ENCODE measurements at places on chromosomes 4 and X.

- no peak for DNase-seq
These were observed 117.3 kb downstream of the CHM start for GRCh38 chrX:85930099-85930498.

DNA sequence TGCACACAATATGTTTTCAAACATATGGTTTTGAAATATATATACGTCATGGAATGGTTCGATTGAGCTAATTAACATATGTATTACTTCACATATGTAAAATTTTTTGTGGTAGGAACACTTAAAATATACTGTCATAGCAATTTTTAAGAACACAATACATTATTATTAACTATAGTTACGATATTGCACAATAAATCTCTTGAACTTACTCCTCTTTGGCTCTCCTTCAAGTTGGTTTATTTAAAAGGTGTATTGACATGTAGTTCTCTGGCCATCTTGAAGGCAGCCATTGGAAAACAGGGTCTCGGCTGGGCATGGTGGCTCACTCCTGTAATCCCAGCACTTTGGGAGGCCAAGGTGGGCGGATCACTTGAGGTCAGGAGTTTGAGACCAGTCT is 53.8 kb downstream of the CASP3 start:
- no peak for DNase-seq

DNA sequence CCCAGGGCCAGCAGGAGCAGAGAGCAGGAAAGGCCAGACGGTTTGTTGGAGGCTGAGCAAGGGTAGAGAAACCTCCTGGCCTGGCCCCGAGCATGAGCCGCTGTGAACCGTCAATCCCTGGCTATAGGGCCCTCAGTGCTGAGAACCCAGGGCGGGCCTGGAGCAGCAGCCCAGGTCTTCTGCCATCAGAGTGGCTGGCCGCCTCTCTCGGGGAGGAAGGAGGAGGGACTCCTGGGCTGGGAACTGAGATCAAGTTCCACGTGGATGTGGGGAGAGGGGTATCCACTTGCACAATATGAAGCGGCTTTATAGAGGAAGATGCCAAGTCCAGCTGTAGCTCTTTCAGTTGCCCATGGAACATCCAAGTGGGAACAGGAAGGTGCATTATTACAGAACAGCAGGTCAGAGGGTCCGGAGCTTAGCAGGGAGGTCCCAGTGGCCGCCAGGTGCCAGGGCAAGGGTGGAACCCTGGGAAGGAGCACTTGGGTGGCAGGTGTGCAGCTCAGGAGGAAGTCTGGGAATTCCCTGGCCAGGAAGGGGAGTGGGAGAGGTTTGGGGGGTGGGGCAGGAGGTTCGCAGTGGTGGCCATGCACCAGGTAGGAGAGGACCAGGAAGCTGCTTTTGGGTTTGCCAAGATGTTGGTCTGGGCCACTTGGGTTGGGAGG is 31.7 kb upstream of the CRMP1 start:
- DNase-seq = no peak

GRCh38 chrX:79138658-79139241 is 5.7 kb upstream of the GPR174 start:
- no peak for DNase-seq

DNA sequence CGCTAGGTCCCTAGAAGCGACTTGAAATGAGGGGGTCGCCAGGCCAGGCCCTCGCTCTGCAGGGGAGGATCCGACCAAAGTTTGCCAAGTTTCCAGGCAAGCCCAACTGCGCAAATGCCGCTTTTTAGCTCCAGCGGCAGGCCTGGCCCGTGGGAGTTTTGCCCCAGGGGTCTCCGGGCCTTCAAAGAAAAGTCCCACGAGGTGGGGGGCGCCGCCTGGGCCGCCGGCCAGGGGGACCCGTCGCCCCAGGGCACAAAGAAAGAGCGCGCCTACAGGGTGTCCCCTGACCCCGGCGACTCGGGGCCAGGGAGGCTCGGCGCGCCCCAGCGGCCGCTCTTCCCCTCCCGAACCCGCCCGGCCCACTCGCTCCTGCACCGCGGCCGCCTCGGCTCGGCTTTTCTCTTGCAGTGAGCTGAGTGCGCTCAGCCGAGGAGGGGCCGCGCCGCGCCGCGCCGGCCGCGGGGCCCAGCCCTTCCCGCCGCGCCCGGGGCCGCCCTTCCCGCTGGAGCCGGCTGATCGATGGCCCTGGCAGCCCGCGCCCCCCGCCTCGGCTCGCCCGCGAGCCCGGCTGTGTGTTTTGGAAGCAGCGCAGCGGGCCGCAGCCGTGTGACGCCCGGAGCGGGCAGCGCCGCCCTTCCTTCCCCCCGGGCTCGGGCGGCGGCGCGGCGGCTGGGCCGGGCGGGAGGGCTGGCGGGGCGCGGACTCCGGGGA is 754 bp upstream of the KLF3 start:
- DNase-seq = no peak

GRCh38 chr4:41455206-41455605 is 82.8 kb upstream of the LIMCH1 start:
- peak; percentile 23 for DNase-seq

- no peak for DNase-seq
These were observed 147.5 kb downstream of the TSPAN5 start for GRCh38 chr4:98510757-98511517.

GRCh38 chr4:17493619-17494018 is 18.3 kb downstream of the QDPR start:
- DNase-seq = no peak

GRCh38 chr4:162706051-162706450 is 460.6 kb downstream of the NAF1 start:
- no peak for DNase-seq

GRCh38 chr4:185134307-185134869 is 8.7 kb upstream of the SLC25A4 start:
- no peak for DNase-seq

DNA sequence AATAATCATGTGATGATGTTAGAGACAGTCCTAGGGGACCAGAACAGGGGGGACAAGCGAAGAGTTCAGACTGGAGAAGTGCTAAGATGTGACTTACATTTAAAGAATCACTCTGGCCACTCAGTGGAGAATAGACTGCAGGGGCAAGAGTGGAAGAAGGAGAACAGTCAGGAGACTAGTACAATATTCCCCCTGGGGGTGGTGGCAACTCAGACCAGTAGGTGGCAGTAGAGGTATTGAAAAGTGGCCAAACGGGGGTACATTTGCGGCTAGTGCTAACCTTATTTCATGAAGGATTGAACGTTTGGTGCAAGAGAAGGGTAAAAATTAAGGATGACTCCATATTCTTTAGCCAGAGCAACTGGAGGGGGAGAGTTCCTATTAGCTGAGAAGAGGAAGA is 2.7 kb upstream of the BMX start:
- DNase-seq = peak; percentile 30

DNA sequence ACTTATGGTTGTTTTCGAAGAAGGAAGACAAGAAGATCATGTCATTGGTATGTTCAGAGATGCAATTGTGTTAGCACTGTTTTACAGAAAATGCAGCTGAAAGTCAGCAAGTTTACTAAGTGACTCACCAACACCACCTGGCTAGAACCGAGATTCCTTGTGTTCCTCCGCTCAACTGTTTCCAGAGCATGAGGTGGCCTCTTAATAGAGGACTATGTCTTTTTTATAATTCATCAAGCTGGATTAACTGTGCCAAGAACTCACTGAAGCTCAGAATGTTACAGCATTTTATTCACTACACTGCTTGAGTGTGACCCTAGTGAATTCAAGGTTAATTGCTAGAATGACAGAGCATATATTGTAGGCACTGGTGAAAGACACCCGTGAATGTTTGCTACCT is 1573.5 kb upstream of the TENM3 start:
- no peak for DNase-seq

GRCh38 chrX:154409222-154409871 is at the start of gene DNASE1L1:
Gene DNASE1L1 (minus strand): TSS chrX:154409254. CDS start chrX:154405568, 3,686 bp downstream.
- peak; percentile 95 for DNase-seq

- no peak for DNase-seq
These were observed 206.7 kb downstream of the RASL11B start for GRCh38 chr4:53068755-53069330.

GRCh38 chrX:12614266-12614665 is 176.9 kb upstream of the PRPS2 start:
- no peak for DNase-seq

- DNase-seq = no peak
These were observed 64.4 kb downstream of the SEPSECS start for GRCh38 chr4:25095837-25096236.

DNA sequence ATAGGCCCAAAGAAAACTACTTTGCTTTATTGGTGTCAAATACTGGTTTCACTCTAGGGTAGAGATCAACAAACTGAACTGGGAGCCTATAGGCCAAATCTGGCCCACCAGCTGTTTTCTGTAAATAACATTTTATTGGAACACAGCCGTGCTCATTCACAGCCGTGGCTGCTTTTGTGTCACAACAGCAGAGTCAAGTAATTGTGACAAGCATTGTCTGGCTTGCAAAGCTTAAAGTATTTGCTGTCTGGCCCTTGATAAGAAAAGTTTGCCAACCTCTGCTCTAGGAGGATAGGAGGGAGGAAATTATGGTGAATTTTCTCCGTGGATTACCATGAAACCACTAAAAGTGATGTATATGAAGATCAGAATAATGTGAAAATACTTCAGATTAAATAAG is 53.4 kb downstream of the GPAT3 start:
- DNase-seq = no peak

GRCh38 chrX:31356275-31357212 is 284.7 kb upstream of the FTHL17 start:
- no peak for DNase-seq

DNA sequence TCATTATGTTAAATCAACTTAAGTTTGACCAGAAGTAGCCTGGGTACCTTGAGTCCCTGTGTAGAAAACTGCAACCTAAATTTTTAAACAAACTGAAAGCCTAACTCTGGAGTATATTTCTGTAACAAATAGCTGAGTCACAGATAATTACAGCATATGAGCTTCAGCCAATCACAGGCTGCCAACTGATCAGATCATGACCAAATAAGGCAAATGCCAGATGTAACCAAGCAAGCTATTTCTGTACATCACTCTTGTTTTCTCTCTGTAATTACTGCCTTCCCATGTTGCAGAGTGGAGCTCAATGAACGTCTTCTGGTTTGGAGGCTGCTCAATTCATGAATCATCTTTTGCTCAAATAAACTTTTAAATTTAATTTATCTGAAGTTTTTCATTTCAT is 980.9 kb upstream of the DIAPH2 start:
- peak; percentile 16 for DNase-seq
